ENCODE measurements at places on chromosomes 5 and 9.

DNA sequence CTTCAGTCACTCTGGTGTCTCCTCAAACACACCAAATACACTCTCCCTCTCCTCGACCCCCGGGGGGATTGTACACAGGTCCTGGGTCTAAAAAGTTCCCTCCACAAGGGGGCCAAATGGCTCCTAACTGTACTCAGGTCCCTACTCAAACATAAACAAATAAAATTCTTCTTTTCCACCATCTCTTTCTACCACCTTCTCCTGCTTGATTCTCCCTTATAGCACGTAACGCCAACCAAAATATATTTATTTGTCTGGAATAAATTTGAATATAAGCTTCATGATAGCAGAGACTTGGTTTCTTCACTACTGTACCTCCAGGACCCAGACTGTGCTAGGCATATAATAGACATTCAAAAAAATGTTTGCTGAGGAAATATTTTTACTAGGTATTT is 21.4 kb downstream of the ZNF608 start:
- peak; percentile 7 for DNase-seq

GRCh38 chr5:2863675-2864433 is 112.4 kb upstream of the IRX2 start:
- DNase-seq = no peak

GRCh38 chr9:1598270-1598669 is 416.9 kb upstream of the SMARCA2 start:
- no peak for DNase-seq

DNA sequence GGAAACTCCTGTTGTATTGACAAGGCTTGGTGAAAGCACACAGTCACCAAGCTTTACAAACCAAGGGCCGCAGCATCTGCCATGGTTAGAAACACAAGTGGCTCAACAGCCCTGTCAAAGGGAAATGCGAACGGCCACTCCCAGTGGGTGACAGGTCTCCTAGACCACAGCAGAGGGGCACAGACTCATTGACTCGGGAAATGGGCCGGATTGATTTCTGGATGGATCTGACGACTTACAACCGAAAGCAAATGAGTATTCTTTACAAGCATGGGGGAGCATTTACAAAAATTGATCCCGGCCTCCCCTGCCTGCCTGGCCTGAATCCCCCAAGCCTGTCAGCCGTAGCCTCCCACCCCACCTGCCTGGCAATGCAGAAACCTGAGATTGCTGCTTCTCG is 48.2 kb downstream of the ADAMTS2 start:
- DNase-seq = no peak

DNA sequence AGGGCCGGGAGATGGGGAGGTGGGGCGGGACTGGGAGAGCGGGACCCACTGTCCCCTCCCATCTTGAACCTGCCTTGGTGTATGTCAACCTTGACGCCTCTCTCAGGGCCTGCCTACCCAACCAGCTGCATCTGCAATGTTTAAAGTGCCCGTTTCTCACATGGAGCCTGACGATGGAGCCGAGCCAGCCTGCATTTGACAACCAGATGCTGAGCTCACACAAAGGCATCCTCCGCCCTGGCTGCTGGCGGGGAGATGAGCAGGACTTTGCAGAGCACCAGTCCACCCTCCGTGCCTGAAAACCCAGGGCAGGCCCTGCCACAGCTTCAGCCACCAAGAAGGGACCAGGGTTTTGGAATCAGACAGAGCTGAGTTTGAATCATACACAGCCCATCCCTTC is 141.1 kb upstream of the SMIM23 start:
- DNase-seq = no peak

- DNase-seq = no peak
These were observed 1.9 kb downstream of the SPTAN1 start for GRCh38 chr9:128554155-128554862.

GRCh38 chr5:119285070-119285916 is 70.5 kb upstream of the TNFAIP8 start:
- DNase-seq = no peak
